ENCODE measurements at places on chromosomes 12 and 14. TPM values are rescaled to one million over a fixed set of nuclear protein-coding genes. Genes with fewer than 3 reads are reported as not detected.

TRHDE gene
- 36.2 TPM for total RNA-seq

PRORP gene
- 22.8 TPM for total RNA-seq

KRT83 gene
- not detected for total RNA-seq

EML5 gene
- 1.3 TPM for total RNA-seq

TMEM52B gene
- not detected for total RNA-seq

GPR132 gene
- total RNA-seq: not detected

SLC17A8 gene
- not detected for total RNA-seq

CMA1 gene
- not detected for total RNA-seq

APAF1 gene
- total RNA-seq: 15.2 TPM

- DNase-seq: no peak
These were observed 96.0 kb downstream of the ATXN2 start for GRCh38 chr12:111503116-111503515.

DNA sequence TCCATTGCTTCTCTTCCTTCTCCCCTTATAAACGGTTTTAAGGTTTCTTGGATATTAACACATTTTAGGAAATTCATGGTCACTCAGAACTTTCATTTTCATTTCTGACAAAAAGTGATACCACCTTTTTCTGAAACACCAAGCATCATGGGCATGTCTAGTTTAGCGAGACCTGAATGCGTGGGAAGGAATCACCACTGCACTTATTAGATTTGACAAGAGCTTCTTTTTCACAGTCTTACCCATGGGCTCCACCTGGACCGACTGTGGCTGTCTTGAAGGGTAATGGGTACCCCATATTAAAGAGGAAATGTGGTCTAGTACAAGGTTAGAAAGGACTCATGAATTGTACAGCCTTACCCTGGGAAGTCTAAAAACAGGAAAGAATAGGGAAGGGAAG lies 95.4 kb downstream of the KCNK10 start:
- no peak for DNase-seq

DNA sequence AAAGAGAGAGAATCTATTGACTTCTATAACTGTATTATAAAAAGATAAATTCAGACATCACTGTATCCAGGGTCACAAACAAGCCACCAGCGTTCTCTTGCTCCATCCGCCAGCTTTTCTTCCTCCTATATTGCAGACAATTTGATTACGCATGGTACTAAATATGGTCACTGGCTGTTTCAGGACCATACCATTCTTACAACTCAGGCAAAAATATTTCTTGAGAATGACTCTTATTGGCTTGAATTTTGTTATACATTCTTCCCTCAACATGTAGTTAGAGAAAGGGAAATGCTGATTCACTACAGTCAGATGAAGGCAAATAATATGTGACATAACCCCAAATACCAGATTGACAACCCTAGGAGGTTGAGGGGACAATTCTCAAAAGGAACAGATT lies 101.3 kb downstream of the SLC6A15 start:
- DNase-seq: no peak

DNA sequence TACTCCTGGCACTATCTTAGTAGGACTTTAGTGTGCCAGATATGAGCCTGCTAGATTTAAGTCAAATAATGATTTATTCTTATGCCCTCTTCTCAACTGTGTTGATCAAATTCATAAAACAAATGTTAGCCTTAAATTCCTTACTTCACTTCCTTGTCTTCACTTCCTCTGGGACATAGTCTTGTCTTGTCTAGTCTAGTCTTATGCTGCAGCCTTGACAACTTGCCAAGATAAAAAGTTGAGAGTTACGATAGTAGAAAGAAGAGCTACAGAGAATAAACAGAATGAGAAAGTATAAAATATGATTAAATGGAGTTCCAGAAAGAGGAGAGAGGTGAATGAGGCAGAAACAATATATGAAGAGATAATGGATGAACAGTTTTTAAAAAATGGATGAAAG lies 378.1 kb downstream of the DAD1 start:
- DNase-seq: no peak

- no peak for DNase-seq
These were observed 1.2 kb upstream of the MAPKAPK5 start for GRCh38 chr12:111840807-111841206.

DNA sequence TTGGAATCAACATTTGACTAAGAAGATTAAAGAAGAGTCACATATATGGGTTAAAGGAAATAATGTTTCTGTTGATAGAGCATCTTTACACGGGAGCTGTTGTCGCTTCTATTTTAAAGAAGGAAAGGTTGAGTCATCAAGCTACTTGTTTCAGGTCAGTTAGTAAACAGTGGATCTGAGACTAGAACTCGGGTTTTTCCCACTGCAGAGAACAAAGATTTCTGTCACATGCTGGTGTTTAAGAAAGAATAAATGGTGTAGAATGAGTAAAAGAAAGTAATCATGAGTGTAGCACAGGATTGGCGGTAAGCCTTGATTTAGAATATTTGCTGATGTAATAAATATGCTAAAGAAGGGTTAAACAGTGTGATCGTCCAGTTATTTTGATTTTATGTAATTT lies 455.5 kb downstream of the AEBP2 start:
- DNase-seq: no peak

GRCh38 chr14:105294142-105294597 lies 6.6 kb downstream of the BRF1 start:
- no peak for DNase-seq

DNA sequence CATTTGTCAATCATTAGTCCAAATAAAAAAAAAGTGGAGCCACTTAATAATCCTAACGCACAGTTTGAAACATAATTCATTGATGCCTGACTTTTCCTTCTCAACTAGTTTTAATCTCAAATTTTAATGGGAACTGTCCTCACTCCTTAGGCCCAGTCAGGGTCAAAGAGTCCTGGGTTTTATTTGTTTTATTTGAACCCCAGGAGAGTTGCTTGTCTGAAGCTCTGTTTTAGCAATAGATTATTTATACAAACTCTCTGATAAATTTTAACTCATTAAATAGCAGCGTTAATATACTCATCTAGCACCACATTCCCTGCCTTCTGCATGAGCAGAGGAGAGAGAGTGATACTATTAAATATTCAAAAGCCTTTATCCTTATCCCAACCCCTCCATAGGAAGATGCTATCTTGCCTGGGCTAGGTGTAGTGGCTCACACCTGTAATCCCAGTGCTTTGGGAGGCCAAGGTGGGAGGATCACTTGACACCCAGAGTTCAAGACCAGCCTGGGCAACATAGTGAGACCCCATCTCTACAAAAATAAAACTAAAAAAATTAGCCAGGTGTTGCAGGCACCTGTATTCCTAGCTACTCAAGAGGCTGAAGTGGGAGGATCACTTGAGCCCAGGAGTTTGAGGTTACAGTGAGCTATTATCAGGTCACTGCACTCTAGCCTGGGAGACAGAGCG lies 14.5 kb upstream of the DUSP6 start:
- DNase-seq: no peak

DNA sequence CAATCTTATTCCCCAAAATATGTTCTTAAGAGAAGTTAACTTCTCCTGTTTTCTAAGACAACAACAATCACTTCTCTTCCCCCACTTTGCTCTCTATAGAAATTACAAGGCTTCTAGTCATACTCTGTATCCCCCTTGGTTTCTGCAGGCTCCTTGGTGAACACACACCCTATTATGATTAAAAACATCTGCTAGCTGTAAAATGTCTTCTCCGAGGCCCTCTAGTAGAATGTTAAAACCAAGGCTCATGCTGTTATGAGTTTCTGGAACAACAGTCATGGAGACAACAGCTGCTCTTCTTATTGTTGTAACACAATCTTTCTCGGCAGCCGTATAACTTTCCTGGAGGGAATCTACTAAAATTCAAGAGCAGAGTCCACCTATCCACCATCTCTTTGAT lies 397.5 kb upstream of the CCDC196 start:
- no peak for DNase-seq

- no peak for DNase-seq
These were observed 247.9 kb upstream of the RTL1 start for GRCh38 chr14:101151226-101151926.

GRCh38 chr14:44961151-44961553 lies 595 bp downstream of the KLHL28 start:
- peak; percentile 42 for DNase-seq

DNA sequence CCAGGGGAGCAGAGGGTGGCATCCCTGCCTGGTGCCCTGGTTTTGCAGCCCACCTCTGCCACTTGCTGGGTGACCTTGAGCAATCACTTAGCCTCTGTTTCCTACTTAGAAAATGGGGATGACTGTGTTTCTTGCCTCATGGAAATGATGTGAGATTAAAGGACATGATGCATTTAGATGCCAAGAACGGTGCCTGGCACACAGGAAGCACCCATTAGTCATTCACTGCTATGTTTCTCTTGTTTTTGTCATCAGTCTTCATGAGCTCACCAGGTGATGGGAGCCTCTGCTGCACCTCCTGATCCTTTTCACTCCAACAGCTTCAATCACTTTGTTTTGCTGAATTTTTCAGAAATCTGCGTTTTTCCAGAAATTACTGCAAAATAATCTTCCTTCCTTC lies 23.6 kb upstream of the ATF1 start:
- no peak for DNase-seq

- no peak for DNase-seq
These were observed 56.8 kb downstream of the BTG1 start for GRCh38 chr12:92088805-92089204.

DNA sequence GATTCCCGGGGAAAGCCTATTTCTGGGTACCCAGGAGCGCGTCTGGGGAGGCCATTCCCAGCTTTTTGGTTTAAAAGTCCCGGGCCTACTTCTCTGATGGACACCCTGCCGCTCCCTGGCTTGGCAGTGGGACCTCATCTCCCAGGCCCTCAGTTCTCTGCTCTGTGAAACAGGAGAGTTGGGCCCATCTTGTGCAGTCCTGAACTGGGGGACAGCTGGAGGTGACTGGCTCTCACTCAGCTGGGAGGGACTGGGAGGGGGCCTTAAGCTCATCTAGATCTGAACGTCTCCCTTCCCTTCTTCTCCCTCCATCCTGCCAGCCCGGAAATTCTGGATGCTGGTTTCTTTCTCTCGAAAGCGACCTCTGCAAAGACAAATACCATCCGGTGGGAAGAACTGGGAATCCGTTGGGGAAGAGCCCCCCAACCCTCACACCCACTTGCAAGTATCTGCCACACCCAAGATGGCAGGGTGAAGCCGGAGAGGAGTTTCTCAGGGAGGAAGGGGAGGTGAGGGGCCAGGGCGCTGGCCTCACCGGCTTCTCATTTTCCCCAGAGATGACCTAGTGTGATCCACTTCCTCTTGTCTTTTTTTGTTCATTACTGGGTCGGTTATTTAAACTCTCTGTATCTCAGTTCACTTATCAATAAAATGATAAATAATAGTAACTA lies 1.4 kb downstream of the RIN3 start:
- DNase-seq: no peak

DNA sequence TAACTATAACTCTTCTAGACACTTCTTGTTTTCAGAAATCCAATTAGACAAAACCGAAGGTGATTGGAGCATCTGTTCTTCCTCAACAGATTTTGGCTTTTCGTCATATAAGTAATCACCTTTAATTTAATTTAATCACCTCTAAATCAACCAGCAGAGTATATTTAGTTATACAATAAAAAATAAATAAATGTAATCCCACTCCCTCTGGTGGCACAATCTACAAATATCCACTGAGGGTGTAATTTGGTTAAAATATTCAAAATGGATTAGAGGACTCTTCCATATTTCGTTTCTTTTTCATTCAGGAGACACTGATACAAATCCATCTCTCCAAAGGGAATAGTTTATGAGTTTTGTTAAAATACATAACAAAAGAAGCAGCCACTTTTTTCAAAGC lies 18.3 kb upstream of the SLC35F4 start:
- DNase-seq: no peak

GRCh38 chr14:35202195-35202594 lies 79.8 kb downstream of the PRORP start:
- DNase-seq: no peak

DNA sequence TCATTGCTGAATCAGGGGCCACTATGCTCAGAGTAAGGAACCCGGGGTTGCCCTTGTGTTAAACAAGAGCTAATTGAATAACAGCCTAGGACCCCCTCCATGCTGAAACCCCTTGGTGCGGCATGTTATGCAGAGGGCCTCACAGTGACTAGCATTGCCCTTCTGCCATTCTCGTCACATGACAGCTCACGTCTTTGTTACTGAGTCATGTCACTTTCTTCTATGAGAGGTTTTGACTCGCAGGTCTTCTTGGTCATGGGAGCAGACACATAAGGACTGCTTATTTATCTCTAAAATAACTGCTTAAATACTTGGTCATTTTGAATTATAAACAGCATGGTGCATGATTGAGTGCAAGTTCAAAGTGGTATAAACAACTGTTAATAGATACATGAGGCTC lies 24.9 kb downstream of the TCTN1 start:
- no peak for DNase-seq

DNA sequence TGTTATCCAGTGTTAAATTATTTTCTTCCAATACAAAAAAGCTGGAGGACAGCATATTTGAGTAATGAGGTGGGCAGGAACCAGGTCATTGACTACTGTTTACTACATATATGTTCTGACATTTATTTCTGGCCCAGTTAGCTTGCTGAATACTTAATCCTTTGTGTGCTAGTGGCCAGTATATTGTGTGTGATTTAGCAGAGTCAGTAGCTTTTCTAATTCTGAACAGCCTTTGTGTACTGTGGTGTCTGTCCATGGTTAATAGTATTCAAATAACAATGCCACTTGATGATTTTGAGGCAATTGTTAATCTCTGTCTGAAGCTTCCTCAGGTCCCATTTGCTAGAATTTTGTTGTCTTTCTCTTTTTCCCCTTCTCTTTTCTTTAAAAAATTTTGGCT lies 286.5 kb upstream of the E2F7 start:
- DNase-seq: no peak

- no peak for DNase-seq
These were observed 398.8 kb upstream of the RGS6 start for GRCh38 chr14:71533390-71533789.

GRCh38 chr12:19912991-19913390 lies 455.3 kb upstream of the PDE3A start:
- DNase-seq: no peak

- no peak for DNase-seq
These were observed 1.5 kb downstream of the PDZRN4 start for GRCh38 chr12:41189395-41190251.

GRCh38 chr14:75649337-75649736 lies 11.3 kb downstream of the ERG28 start:
- no peak for DNase-seq

- peak; percentile 74 for DNase-seq
These were observed 9.4 kb downstream of the AHNAK2 start for GRCh38 chr14:104968541-104969401.

DNA sequence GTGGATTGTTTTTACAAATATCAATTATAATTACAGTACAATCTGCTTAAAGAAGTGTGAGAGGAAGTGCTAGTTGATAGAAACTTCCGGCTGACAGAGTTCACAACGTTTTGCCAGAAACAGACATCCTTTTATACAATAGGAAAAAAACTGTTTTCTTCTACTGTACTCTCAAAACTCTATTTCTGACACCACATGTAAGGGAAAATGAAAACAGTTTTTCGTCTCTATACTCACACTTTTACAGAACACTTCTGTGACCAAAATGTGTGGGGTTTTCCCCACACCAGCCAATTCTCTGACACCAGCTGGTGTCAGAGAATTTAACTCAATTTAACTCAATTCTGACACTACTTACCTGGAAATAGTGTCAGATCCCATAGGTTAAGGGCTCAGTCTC lies 24.2 kb upstream of the HIF1A start:
- no peak for DNase-seq
